IMR-90 (cell line): ENCODE measurements at places on chromosomes 1 and 21. TPM values are rescaled to one million over a fixed set of nuclear protein-coding genes. Genes with fewer than 3 reads are reported as not detected.

The HTR6 gene
- not detected in 2 replicates for total RNA-seq

The SERPINC1 gene
- total RNA-seq: not detected in 2 replicates

The NR1I3 gene
- total RNA-seq: not detected in 2 replicates

DNA sequence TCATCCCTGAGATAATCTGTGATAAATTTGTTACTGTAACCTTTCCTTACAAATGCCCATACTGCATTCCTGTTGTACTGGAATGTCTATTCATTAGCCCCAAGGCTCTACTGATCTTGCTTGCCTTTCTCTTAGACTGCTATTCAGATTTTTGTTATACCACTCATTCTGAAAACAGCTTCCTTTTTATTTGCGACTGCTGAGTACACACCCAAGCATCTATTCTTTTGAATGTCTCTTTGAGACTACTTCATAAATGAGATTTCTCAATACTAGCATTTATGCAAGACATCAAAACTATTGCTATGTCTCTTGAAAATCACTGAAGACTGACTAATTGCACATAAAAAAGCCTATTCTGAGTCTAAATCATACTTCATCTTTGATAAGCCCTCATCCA, 38.6 kb downstream of the DENND1B start:
- no peaks in the 10 kb centered on the region for H3K27me3 ChIP-seq
- H3K36me3 ChIP-seq: 0 out of 2 replicates have a peak, but pooled peaks cover under 1% of the 10 kb centered on the region
- H3K4me3 ChIP-seq: no peak overlapping the region
- no peak overlapping the region for H3K27ac ChIP-seq
- 0 out of 2 replicates have a peak, but pooled peaks cover 2% of the 10 kb centered on the region for H3K4me1 ChIP-seq
- peak; percentile 60 for DNase-seq

DNA sequence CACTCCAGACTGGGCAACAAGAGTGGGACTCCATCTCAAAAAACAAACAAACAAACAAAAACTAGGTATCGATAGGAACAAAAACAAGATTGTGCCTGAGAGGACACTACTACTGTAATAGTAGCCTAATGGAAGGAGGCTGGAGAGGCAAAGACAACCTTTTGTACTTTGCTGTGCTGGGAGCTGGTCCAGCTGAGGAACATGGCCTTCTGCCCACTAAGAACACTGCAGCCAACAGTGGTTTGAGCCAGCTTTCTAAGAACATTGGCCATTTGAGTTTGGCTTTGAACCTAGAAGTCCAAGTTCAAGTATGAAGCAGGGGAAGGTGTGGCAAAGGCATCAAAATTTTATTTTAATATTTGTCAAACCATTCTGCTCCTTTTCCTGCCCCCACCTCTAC, 22.7 kb upstream of the RGS8 start:
- H3K36me3 ChIP-seq: no peaks in the 10 kb centered on the region
- no peaks in the 10 kb centered on the region for H3K4me1 ChIP-seq
- H3K27me3 ChIP-seq: peaks cover 2% of the 10 kb centered on the region
- no peak overlapping the region for H3K4me3 ChIP-seq

DNA sequence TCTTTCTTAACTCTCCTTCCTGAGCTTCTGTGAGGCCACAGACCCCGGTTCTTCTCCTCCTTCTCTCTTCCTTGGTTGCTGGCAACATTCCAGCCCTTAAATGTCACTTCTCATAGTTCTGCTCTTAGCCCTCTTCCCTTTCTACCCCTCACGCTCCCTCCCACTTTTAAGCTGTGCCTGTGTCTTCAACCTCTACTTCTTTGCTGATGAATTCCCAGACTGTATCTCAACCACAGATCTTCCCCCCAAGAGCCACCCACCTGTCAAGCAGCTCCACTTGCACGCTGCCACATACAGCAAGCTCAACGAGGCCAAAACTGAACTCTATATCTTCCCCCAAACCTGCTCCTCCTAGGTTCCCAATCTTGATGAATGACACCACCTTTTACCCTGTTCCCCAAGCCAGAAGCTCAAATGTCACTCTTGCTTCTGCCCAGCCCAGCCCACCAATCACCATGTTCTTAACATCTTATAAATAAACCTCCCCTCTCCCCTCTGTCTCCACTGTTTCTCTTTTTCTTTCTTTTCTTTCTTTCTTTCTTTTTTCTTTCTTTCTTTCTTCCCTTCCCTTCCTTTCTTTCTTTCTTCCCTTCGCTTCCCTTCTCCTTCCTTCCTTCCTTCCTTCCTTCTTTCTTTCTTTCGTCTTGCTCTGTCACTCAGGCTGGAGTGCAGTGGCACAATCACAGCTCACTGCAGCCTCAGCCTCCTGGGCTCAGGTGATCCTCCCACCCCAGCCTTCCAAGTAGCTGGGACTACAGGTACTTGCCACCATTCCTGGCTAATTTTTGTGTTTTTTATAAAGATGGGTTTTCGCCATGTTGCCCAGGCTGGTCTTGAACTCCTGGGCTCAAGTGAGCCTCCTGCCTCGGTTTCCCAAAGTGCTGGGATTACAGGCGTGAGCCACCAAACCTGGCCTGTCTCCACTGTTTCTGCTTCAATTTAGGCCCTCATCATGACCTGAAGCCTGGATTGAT, 19.8 kb upstream of the PTP4A2 start:
- no peaks in the 10 kb centered on the region for H3K36me3 ChIP-seq
- H3K27me3 ChIP-seq: no peaks in the 10 kb centered on the region
- H3K27ac ChIP-seq: peak overlapping the region; percentile 19; the same call in 1 of the 2 replicates
- peaks cover 22% of the 10 kb centered on the region for H3K4me1 ChIP-seq

GRCh38 chr1:233735847-233736246, 121.9 kb downstream of the KCNK1 start:
- no peaks in the 10 kb centered on the region for H3K4me1 ChIP-seq
- no peak overlapping the region for H3K4me3 ChIP-seq
- H3K36me3 ChIP-seq: no peaks in the 10 kb centered on the region
- H3K27me3 ChIP-seq: no peaks in the 10 kb centered on the region

The LRRN2 gene
- not detected in 2 replicates for total RNA-seq

The FAM78B gene
- under 0.01 and 0.28 TPM in 2 replicates for total RNA-seq

The LYPD8 gene
- not detected in 2 replicates for total RNA-seq

The CFHR4 gene
- not detected in 2 replicates for total RNA-seq

GRCh38 chr1:228292609-228292911, 84.7 kb downstream of the OBSCN start:
- DNase-seq: no peak
- no peak overlapping the region for H3K27ac ChIP-seq
- peaks cover 30% of the 10 kb centered on the region for H3K36me3 ChIP-seq
- H3K27me3 ChIP-seq: no peaks in the 10 kb centered on the region
- H3K4me1 ChIP-seq: no peaks in the 10 kb centered on the region
- H3K4me3 ChIP-seq: no peak overlapping the region
